ENCODE measurements at places on chromosomes 2 and 18. TPM values are rescaled to one million over a fixed set of nuclear protein-coding genes. Genes with fewer than 3 reads are reported as not detected.

Gene CHPF
- 8.7 TPM for polyA plus RNA-seq

Gene CCDC148
- polyA plus RNA-seq = not detected

Gene GPR148
- polyA plus RNA-seq = not detected

Gene KDSR
- polyA plus RNA-seq = 6.4 TPM

Gene ANKRD30B
- polyA plus RNA-seq = not detected

Gene MTCL1
- polyA plus RNA-seq = 2.7 TPM

Gene RNU2-63P
- polyA plus RNA-seq = not detected

Gene VWC2L
- not detected for polyA plus RNA-seq

Gene CCDC178
- not detected for polyA plus RNA-seq

Gene PROKR1
- 0.01 TPM for polyA plus RNA-seq

Gene MEIS1
- polyA plus RNA-seq = 0.03 TPM

Gene ASAP2
- 0.04 TPM for polyA plus RNA-seq

Gene DSG4
- not detected for polyA plus RNA-seq

Gene RIT2
- not detected for polyA plus RNA-seq

Gene DNAJC10
- 41.3 TPM for polyA plus RNA-seq

Gene GREB1L
- polyA plus RNA-seq = not detected

Gene CFAP221
- not detected for polyA plus RNA-seq
